ENCODE measurements at places on chromosomes 13 and 19. TPM values are rescaled to one million over a fixed set of nuclear protein-coding genes. Genes with fewer than 3 reads are reported as not detected.

Gene RAB20
- total RNA-seq: 11.4 TPM

Gene MIR17HG
- 2.6 TPM for total RNA-seq

Gene KIR2DL1
- not detected for total RNA-seq

Gene LGI4
- total RNA-seq: 40.9 TPM

DNA sequence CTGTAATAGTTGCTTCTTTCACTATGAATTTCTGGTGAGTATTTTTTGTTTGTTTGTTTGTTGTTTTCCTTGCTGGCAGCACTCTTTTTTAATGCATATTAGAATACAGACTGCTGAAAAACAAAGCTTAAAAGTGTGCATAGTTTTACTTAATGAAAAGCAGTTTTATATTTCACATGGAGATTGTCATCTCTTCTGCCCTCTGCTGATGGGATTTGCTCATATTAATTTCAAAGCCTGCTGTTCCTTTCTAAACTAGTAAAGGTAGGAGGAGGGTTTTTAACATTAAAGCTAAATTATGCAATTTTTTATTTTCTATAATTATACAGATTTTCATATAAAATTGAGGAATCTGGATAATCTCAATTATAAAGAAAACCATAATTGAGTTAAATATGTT, 692.6 kb upstream of the SLITRK1 start:
- no peak for DNase-seq

- DNase-seq: no peak
These were observed 61.5 kb downstream of the DOCK9 start for GRCh38 chr13:98916403-98916802.

DNA sequence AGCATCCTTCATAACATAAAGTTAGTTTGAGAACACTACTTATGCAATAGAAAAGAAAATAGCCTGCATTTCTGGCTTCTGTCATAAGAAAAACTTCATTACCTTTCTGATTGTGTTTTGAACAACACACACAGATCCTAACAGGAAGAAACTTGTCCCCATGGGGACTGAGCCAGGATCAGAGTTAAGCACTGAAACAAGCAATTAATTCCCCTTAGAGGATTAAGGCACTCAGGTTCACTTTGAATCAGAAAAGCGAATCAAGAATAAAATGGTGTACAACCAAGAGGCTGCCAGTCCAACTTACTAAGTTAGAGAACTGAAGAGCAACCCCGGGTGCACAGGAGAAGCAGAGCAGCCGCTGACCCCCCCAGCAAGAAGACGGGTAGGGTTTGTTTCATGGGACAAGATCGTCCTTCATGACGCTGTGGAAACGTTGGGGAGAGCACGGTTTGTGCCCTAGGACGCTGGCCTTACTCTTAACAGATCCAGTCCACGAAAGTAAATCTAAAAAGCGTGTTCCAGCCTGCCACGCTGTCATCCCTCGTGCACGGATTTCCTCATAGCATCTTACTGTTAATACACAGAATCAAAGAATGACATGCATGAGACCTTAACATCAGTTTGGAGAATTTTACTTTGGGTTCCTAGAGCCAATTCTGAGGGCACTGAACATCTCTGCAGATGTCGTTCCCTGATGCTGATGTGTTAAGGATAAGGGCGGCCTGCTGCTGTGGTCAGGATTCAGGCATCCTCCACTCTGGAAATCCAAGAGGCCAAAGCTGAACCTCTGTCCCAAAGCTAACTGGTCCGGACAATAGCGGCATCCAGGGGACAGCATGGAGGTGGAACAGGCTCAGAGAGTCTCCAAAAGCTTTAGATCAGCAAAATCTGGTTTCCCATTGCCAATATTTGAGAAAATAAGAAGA, 46.4 kb downstream of the GGACT start:
- no peak for DNase-seq

- no peak for DNase-seq
These were observed 4.9 kb upstream of the ZSWIM4 start for GRCh38 chr19:13790354-13790753.

DNA sequence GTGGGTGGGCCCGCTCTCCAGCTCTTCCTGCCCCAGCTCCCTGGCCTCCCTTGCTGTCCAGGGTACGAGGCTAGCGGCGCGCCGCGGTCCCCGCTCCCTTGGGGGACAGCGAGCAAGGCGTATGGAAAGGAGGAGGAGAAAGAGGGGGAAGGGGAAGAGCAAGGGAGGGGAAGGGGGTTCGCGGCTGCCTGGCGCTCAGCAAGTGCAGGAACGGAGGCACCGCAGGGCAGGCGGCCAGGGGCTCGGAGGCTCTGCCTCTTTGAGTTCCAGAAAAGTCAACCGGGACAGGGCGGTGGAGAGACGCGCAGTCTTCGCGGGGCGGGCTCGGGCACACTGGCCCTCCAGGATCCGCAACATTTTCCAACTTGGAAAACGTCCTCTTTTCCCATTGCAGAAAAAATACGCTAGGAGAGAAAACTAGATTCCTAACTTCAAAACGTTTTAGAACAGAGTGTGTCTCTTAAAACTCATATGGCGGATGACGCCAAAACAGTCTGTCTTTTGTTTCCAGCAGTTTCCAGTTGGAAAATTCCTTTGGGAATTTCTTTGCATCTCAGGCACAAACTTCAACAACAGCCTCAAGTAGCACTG, 23.1 kb upstream of the TNFRSF19 start:
- DNase-seq: peak; percentile 91

Measured in right cardiac atrium (tissue), 5 donors.